ENCODE measurements at places on chromosomes 6 and 20.
A peak's percentile ranks its signal among the peaks of the same experiment; 100 is the strongest.

DNA sequence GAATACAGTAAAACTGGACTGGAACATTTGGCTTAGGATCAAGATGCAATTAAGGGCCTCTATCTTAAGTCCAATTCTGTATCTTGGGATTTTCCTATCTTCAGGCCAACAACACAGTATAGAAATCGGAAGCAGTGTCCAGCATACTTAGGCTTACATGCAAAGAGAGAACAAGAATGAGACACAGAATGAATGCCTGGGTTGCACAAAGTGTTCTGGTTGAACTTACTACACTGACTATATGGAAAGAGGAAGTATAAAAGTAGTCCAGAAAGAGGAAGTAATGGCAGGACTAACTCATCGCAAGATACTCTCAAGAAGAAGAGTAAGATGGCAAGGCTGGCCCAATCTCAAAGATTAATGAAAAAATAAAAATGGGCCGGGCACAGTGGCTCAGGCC lies 87.6 kb downstream of the BTBD9 start:
- DNase-seq, result no peak

DNA sequence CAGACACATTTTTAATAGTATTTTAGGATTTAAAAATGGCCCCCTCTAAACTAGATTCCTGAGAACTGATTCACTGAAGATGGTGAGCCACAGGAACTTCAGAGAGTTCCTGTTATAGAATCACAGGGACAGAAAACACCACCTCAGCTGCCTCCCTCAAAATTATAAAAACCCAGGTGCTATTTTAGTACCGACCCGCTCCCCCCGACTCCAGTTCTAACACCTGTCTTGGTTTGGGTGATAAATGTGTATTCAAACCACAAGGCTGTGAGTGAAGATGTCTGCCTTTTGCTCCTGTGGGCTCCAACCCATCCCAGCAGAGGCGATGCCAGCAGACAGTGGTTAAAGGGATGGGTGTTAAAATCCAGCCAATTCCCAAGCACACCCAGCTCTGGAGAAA lies 127.4 kb upstream of the LY86 start:
- DNase-seq, result no peak

GRCh38 chr6:15987569-15987968 lies 141.3 kb upstream of the MYLIP start:
- DNase-seq, result no peak

DNA sequence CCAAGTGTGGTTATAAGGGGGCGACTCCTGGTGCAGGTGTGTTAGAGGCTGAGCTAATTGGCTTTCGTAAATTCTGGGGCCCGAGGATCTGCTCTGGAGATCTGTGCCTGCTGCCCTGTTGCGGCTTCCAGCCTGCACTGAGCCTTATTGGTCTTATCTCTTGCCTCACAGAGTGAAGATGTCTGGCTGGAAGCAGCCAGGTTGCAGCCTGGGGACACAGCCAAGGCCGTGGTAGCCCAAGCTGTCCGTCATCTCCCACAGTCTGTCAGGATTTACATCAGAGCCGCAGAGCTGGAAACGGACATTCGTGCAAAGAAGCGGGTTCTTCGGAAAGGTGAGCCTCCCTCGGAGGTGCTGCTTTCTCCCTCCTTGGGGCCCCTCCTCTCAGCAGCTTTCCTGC lies 20.0 kb downstream of the PRPF6 start:
- DNase-seq, result no peak

GRCh38 chr6:9523462-9523861 lies 891.4 kb downstream of the TFAP2A start:
- DNase-seq, result no peak

GRCh38 chr6:27502508-27503435 lies 29.9 kb upstream of the ZNF184 start:
- DNase-seq, result no peak

DNA sequence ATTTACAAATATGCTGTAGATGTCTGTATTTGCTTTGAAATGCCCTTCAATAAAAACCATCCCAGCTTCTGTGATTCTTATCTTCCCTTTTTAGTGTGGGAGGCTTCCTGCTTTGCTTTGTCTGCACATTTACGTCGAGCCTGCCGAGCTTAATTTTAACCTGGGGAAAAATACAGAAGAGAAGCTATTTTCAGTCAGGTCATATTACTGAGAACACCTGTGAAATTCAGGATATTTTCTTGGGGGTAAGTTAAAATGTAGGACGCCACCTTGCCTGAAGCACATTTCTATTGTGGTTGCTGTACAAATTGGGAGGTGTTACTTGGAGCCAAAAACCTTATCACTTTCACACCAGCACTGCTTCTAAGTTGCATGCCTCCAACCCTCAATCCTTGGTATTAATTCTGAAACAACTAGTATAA lies 43.6 kb upstream of the FUCA2 start:
- no peak for DNase-seq

GRCh38 chr6:82751718-82752117 lies 313.9 kb downstream of the UBE3D start:
- no peak for DNase-seq

GRCh38 chr6:132937466-132937906 lies 123.1 kb downstream of the RPS12 start:
- DNase-seq, result no peak

GRCh38 chr20:1507276-1507675 lies 16.1 kb upstream of the SIRPB2 start:
- DNase-seq, result no peak

DNA sequence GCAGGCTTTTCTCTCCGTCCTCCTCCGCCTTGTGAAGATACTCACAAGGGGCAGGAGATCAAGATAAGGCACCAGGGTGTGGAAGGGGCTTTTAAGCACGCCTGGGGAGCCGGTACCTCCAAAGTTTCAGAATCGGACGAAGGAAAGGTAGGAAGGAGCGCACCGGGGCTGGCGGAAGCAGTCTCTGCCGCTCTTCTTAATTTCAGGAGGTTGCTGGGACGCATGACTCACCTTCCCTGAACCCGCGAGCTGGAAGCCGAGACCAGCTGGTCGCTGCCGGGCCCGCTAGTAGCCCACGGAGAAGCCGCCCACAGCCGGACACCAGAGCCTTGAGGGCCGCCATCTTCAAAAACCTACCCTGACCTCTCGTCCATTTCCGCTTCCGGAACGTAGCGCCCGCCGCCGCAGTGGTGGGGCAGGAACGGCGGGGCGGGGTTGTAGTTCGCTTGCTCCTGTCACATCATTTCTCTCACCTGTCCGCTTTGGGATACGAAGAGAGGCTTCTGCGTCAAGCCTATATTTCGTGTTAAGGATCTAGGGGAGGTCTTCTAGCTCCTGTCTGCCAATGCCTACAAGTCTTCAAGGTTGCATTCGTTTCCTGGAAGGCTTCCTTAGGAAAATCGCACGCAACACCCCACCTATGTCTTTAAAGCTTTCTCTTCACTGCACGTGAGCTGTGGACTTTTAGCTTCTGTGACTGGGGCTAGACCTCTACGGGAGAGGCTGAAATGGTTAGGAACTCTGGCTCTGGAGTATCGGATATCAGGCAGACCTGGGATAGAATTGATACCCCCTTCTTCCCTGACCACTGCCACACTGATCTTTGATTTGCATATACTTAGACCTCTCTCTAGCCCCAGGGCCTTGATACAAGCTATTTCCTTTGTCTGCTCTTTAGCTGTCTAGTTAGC lies at the start of gene MRPS18A:
MRPS18A (minus strand) TSS at position 355 of the 911 bp plus-strand sequence; CDS start at position 343, 12 bp downstream.
- peak; percentile 60 for DNase-seq

GRCh38 chr6:17103715-17104114 lies 1.9 kb downstream of the STMND1 start:
- no peak for DNase-seq

DNA sequence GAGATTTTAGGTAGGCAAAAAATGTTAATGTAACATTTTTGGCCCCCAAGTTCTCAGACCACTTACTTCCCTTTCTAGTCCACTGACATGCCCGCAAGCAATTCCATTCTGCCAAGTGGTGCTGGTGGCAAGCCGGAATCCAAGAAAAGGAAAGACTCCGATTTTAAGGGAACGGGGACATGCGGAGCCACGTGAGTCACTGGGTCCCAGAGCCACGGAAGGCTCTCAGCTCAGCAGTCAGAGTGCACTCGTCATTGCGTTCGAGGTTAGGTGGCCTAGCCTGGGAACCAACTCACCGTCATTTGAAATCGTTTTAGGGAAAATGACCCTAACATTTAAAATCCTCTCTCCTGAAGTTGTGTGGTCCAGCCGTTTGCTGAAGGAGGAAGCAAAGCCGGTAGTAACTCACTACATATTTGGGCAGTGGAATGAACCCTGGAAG lies 711 bp upstream of the SIRT5 start:
- no peak for DNase-seq

DNA sequence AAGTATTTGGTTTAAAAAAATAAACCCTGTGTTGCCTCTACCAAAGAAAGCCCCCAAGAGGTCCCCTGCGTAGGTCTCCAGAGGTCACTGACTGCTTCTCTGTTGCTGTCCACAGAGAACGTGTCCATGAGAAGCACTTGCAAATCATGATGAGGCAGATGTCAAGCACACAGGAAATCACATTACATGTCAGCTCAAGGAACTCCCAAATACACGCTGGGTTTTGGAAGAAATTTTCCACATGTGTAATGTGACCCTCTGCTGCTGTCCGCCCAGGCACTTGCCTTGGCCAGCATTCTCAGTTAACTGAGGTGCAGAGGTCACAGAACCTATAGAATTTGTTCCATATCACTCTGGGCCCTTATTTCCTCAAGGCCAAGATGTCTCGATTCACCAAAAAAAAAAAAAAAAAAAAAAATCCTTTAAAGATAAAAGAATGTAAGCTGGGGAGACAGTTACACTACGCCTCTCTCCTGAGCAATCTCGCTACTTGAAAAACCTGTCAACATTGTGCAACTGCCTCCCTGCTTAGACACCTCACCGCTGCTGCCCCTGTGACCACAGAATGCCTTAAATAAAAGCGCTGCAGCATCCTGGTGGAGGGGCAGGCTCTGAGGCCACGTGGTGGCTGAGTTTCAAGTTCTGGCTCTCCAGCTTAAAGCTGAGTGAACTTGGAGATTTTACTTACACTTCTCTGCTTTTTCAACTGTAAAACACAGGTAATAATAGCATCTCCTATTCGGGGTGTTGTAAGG lies 42.3 kb downstream of the SLC22A23 start:
- DNase-seq, result no peak

- no peak for DNase-seq
Measured at GRCh38 chr6:2410656-2411380, 165.4 kb upstream of the GMDS start.

GRCh38 chr6:158816803-158817727 lies 2.1 kb downstream of the EZR start:
- DNase-seq, result no peak

- DNase-seq, result no peak
Measured at GRCh38 chr20:54497931-54498718, 22.7 kb downstream of the DOK5 start.

DNA sequence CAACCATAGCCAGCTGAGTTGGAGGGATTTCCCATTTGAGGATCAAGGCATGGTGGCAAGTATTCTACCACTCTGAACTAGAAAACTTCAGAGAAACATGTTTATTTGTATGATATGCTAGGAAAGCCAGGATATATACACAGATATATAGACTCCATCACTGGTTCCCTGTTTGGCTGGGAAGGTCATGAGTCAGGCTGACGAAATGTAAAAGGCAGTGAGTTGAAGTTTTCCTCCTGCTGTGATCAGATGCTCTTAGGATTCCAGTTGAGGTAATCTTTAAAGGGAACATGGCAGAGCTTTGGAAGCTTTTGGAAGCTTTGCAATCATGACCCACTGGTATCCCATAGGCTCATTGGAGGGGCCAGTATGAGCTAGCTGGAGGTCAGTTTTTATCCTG lies 1369.1 kb downstream of the EPHA7 start:
- no peak for DNase-seq

DNA sequence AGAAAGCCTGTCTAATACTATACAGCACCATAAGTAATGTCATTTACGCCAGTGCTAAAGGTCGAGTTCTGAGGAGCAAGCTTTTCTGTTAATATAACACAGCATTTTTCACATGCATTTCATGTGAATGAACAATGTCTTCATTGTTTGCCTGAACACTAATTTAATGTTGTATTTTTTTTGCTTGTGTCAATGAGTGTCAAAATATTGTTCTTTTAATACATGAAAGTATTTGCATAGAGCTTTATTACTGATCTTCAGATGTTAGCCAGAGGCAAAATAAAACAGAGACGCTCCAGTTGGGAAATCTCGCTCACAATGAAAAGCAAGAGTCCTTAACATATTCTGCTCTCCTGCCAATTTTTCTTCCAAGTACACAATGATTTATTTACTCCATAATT lies 151.8 kb downstream of the FOXC1 start:
- DNase-seq, result no peak

DNA sequence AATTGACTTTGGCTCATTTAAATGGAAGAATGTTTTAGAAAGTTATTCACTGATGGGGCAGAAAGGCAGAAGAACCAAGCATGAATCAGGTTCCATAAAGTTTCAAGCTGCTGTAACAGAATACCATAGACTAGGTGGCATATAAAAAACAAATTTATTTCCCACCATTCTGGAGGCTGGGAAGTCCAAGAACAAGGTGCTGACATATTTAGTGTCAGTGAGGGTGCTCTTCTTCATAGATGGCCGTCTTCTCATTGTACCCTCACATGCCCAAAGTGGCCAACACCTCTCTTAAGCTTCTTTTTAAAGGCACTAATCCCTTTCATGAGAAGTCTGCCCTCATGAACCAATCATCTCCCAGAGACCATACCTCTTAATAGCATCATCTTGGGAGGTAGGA lies 560.2 kb upstream of the FLRT3 start:
- DNase-seq, result no peak

GRCh38 chr6:158801655-158802294 lies 17.4 kb downstream of the EZR start:
- no peak for DNase-seq

DNA sequence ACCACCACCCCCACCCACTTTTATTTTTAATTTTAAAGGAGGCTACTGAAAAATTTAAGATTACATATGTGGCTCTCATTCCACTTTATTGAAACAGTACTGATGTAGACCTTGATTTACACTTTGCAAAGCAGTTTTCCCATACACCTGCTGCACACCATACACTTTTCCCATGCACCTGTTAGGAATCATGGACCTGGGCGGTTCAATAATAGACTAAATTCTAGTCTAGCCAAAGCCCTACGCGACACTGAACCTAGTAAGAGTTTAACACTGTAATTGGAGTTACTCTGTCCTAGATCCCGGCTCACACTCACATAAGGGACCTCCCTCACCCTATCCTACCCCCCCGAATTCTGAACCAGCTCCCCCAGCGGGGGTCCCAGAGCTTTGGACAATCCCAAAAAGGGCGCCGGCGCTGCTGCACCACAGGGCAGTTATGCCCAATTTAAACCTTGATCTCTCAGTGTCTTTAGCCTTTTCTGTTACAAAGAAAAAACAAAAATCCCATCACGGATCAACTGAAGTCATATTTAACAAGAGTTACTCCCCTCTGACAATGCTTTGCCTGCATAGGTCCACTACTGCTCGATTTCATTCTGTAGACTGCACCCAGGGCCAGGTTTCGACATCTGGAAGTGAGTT lies 2.4 kb upstream of the GCLC start:
- DNase-seq, result no peak

DNA sequence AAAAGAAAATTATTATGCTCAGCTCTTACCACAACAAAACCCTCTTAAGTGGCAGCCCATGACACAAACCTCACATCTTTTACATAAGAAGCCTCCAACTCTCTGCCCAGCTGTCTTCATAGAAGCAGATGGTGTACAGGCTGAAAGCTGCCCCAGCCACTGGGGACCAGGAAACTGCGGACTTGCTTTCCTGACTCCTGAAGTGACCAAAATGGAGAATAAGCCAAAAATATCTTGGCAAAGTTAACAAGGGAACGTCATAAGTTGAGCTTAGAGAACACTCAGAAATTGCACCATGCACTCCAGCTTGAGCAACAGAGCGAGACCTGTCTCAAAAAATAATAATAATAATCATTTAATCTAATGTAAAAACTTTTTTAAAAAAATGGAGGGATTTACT lies 160.3 kb upstream of the CDYL start:
- no peak for DNase-seq

GRCh38 chr20:62980970-62981369 lies 25.8 kb downstream of the BHLHE23 start:
- DNase-seq, result no peak
